ENCODE measurements at places on chromosomes 4 and X. TPM values are rescaled to one million over a fixed set of nuclear protein-coding genes. Genes with fewer than 3 reads are reported as not detected.

HMGN5 gene
- total RNA-seq: 5.0 TPM

C4orf50 gene
- total RNA-seq: 0.10 TPM

SORBS2 gene
- 49.2 TPM for total RNA-seq

ENPEP gene
- total RNA-seq: 31.5 TPM

TBC1D8B gene
- 13.0 TPM for total RNA-seq

LONRF3 gene
- total RNA-seq: 9.5 TPM

AASDH gene
- 15.4 TPM for total RNA-seq

MTM1 gene
- total RNA-seq: 15.3 TPM

GIMD1 gene
- not detected for total RNA-seq

RASSF6 gene
- 3.3 TPM for total RNA-seq

HCFC1 gene
- total RNA-seq: 25.2 TPM

GABRE gene
- total RNA-seq: 45.3 TPM

LRCH2 gene
- total RNA-seq: 7.8 TPM

HSFX2 gene
- not detected for total RNA-seq

CNKSR2 gene
- 13.4 TPM for total RNA-seq

AMBN gene
- total RNA-seq: not detected

IQCM gene
- total RNA-seq: not detected

SPATA18 gene
- 3.6 TPM for total RNA-seq

MAGEA4 gene
- not detected for total RNA-seq

GPR173 gene
- 3.1 TPM for total RNA-seq

VEGFC gene
- total RNA-seq: 8.7 TPM

ARR3 gene
- not detected for total RNA-seq

TRAM1L1 gene
- 5.8 TPM for total RNA-seq

LDOC1 gene
- 6.2 TPM for total RNA-seq

FAM156B gene
- 19.4 TPM for total RNA-seq

PLP1 gene
- 84.1 TPM for total RNA-seq

DOK7 gene
- 30.9 TPM for total RNA-seq

FGG gene
- not detected for total RNA-seq

CLIC2 gene
- total RNA-seq: 7.6 TPM

CXCL6 gene
- 0.51 TPM for total RNA-seq

CLCN4 gene
- total RNA-seq: 36.5 TPM

PAGE1 gene
- not detected for total RNA-seq

PRKG2 gene
- 0.92 TPM for total RNA-seq

QRFPR gene
- total RNA-seq: 0.62 TPM

SMIM43 gene
- total RNA-seq: 4.1 TPM

HMX1 gene
- total RNA-seq: not detected

GPC3 gene
- 220 TPM for total RNA-seq

MTCP1 gene
- total RNA-seq: 1.7 TPM

CHM gene
- total RNA-seq: 27.3 TPM

DUX4 gene
- not detected for total RNA-seq

SRPK3 gene
- total RNA-seq: 81.4 TPM

NOCT gene
- total RNA-seq: 11.1 TPM

NAA11 gene
- total RNA-seq: not detected

GAGE1 gene
- not detected for total RNA-seq

SLC26A1 gene
- total RNA-seq: 0.31 TPM

NEXMIF gene
- 2.5 TPM for total RNA-seq

SPRY1 gene
- total RNA-seq: 105 TPM

PDCL2 gene
- not detected for total RNA-seq

Data from tongue (tissue), 3 donors.